ENCODE measurements at places on chromosomes 5 and 9.

DNA sequence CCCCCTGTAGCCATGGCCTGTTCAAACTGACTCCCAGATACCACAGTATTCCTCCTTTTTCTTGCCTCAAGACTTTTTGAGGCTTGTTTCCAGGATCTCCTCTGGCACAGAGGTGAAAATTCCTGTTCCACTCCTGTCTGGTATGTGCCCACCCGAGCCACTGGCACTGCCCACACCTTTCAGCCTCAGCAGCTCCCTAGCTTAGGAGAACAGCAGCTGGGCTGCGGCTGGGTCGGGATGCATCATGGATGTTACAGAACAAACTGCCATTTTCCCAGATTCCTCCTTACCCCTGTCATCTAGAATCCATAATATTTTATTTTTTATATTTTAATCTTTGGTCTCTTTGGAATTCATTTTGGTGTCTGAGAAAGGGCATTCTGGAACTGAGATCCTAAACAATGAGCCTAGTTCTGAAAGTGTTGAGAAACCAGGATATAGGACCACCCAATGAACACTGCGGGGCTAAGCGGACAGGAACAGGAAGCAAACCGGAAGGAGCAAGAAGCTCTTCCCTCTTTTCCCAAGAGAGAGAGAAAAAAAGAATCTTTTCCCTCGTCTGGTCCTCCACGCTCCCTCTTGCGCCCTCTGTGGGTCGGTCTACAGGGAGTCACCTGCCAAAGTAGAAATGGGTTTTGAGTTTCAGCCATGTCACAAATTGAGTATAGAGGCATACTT, 12.5 kb downstream of the OR2S2 start:
- DNase-seq = peak; percentile 13

DNA sequence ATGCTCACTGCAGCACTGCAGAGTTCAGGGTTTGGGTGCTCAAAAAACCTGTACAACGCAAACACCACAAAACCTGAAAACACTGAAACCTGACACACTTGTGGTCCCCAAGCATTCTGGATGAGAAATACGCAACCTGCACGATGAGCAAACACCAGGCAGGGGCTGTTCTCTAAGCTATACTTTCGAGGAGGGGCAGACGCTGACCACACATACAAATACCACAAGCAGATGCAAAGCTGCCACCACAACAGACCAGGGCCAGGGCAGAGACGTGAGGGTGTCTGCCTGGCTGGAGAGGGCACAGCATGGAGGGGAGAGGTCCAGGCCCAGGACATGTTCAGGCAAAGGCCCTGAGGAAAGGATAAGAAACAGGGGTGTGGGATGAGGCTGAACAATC, 23.0 kb downstream of the BARHL1 start:
- no peak for DNase-seq

- DNase-seq = no peak
Observed at GRCh38 chr5:31798168-31798567, 159.2 kb downstream of the PDZD2 start.

DNA sequence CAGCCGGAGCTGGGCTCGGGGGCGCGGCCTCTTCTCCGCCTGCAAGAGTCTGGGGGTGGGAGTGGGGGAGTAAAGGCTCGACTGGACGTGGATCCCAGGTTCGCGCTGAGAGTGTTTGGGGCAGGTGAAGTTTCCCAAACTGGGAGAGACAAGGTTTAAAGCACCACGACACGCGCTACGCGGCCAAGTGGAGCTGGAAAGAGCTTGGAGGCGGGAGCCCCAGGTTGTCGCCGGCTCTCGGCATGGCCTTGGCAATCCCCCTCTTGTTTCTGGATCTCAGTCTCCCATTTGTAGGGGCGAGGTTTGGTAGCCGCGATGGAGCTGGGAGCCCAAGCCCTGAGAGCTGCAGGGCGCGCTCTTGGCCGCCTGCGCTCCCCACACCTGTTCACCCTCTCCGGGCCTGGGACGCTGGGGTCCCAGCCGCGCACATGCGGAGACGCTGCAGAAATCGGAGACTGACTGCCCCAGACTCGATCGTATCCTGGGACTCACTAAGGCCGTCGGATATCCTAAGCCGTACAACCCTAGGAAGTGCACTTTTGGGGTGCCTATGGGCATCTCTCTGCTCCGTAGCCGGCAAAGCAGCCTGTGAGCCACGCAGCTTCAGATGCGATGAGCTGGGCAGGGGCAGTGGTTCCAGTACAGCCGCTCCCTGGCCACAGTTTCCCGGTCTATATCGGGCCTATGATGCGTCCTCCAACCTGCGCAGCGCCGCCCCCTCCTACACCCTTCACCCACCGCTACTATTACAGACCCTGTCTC, 937 bp downstream of the TMOD1 start:
- DNase-seq = no peak

DNA sequence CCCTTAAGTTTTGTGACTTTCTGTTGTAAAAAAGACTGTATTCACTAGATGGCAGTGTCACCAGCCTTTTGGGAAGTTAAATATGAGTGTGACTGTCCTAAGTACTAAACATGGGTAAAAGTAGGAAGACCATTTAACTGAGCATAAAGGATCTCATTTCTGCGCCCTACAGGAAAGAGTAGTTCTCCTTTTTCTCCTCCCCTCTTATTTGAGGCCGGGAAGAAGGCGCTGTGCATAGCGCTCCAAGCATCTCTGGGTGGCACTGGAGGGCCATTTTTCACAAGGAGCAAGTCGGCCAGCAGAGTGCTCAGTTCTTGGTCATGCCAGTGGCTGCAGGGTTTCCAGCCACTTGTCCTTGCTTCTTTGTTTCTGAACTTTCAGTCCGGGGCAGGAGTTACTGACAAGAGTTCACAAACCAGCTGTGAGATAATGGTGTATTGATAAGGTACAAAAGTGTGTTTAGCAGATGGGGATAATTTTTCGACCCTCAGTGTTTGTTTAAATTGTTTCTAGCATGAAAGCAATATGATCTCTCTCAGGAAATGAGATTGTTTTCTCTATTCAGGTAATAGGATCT, 227.6 kb upstream of the DMRT1 start:
- no peak for DNase-seq

DNA sequence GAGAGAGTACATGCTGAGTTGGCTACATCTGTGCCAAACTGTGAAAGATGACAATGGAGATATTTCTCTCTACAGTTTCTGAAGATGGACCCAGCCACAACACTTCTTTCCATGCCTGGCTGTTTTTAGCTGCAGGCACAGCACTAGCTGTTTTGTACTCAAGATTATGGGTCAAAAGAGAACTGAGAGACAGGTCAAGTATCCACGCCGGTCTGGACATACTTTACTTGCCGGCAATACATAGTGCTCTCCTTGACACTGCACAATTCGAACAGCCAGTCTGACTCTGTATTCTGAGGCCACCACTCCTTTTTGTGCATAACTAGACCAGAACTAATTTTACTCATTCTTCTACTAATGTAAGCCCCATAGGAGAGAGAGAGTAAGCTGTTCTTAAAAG, 2.6 kb downstream of the PRLR start:
- DNase-seq = no peak

DNA sequence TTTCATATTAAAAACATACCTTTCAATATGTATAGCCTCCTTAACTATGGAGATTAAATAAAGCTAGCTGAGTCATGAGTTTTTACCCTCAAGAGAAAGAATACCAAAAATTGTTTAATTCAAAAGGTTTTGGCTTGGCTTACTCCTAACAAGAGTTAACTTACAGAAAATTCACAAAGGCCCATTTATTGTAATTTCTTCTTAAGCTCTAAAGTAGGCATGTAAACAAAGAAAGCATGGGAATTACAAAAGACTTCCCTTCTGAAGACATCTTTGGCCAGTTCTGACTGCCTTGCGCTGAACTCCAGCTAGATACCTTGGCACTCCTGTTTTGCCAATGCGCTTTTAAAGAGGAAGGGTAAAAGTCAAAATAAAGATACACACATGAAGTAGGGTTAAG, 28.2 kb downstream of the PUM3 start:
- DNase-seq = no peak

Data from stimulated activated CD4-positive, alpha-beta T cell treated with anti-CD3 and anti-CD28 coated beads, TNF-alpha, amount 100 ng/mL, for 1 hour (primary cell).